ENCODE measurements at places on chromosomes 2 and 18. TPM values are rescaled to one million over a fixed set of nuclear protein-coding genes. Genes with fewer than 3 reads are reported as not detected.

- DNase-seq: no peak
Measured at GRCh38 chr2:68236876-68237275, 15.5 kb downstream of the PPP3R1 start.

The SERPINB11 gene
- total RNA-seq: not detected

DNA sequence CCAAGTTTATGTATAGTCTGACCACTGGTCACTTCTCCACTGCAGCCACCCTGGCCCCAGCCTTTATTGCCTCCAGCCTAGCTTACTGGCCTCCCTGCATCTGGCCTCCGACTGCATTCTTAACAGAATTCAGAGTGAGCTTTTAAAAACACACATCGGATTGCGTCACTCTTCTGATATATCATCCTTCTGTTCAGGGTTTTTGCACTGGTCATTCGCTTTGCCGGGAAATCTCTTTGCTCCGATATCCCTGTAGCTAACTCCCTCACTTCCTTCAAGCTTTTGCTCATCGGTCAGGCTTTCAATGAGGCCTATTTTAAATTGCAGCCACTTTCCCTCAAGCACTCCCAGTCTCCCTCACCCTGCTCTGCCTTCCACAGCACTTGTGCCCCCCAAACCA lies 101.6 kb upstream of the DLX2 start:
- DNase-seq: no peak

The BOD1L2 gene
- not detected for total RNA-seq

- no peak for DNase-seq
Measured at GRCh38 chr18:26764586-26764985, 100.9 kb downstream of the AQP4 start.

The ARHGEF33 gene
- total RNA-seq: 2.2 TPM

GRCh38 chr2:241507430-241508239 lies 749 bp downstream of the STK25 start:
- no peak for DNase-seq

GRCh38 chr2:207502577-207503198 lies 27.1 kb upstream of the CREB1 start:
- no peak for DNase-seq

DNA sequence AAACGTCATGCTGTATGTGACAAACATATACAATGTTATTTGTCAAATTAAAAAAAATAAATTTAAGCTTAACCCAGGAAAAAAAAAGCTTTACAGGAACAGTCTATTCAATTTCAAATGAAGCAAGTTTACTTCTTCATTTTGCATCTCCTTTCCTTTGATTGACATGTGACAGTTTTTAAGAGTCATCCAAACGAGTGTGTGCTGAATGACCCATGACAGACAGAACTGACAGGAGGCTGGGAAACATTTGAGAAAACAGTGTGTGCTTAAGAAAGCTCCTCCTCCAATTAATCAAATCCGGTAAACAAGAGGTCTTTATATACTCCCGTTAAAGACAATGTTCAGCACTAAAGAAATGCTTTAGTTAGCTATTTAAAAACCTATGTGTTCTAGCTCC lies 177.7 kb downstream of the SRBD1 start:
- DNase-seq: no peak
